AG09319 (cell line): ENCODE measurements at places on chromosomes 5 and 9.

GRCh38 chr9:105114318-105114717, 130.1 kb upstream of the SLC44A1 start:
- no peak for DNase-seq

DNA sequence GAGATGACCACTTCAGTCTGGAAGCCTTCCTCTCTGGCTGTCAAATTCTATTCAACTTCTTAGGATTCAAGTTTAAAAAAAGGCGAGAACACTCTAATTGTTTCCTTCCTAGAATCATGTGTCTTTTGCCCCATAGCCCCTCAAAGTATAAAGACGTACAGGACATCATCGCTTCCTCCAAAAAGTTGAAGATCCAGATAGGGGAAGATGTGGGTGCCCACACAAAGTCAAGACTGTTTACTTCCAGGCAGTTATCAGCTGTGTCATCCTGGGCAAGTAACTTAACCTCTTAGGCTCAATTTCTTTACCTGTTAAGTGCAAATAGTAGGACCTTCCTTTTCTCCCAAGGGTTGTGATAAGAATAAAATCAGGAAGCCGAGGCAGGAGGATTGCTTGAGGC, 40.1 kb downstream of the PPARGC1B start:
- DNase-seq = no peak

DNA sequence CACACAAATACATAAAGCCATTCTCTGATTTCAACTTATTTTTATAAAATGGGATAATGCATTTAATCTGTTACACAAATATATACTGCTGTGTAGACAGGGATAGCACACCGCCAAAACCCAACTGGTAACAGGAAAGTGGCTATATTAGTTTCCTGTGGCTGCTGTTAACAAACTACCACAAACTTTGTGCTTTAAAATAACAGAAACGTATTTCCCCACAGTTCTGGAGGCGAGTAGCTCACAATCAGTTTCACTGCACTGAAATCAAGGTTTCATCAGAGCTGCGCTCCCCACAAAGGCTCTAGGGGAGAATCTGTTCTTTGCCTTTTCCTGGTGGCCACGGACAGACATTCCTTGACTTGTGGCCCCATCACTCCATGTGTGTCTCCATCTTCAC, 94.0 kb downstream of the MLLT3 start:
- DNase-seq = no peak

GRCh38 chr9:70255486-70255885, 3.3 kb upstream of the SMC5 start:
- no peak for DNase-seq

DNA sequence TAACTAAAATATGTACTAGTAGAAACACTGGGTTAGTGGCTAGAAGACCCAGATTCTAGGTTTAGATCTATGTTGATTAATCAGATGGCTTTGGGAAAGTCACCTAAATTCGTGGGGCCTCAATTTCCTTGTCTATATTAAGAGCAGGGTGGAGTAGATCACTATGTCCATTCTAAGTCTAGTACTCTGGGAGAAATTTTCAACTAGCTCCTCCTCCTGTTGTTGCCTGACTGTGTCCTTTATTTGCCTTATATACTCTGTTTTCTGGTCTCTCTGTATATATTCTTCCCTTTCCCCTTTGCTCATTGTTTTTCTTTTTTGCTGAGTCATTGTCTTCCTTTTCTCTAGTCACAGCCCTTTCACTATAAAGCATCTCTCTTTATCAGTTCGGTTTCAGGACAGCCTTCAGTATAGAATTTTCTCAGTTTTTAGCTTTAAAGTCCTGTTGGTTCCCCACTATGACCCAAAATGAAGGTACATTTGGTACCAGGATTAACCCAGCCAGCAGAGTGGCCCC, 44.5 kb upstream of the CDH6 start:
- no peak for DNase-seq

DNA sequence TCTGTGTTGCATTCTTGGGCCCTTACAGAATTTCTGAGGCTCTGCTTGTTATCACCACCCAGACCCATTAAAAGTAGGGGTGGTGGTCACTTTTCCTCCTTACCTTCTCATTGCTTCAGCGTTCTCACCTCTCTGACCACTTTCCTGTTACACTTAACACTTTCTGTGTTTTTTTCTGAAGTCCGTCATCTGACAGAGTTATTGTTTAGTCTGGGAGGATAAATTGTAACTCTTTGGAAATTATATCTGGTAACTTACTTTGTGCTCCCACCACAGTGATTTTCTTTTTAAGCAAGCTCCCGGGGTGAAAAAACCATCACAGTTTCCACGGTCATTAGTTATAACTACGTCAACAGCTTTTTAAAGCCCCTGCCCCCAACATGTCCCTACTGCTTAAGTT, 211.2 kb upstream of the OTULINL start:
- no peak for DNase-seq

GRCh38 chr5:154087260-154087659, 48.5 kb downstream of the MFAP3 start:
- no peak for DNase-seq
